ENCODE measurements at places on chromosomes 1 and 21.

- DNase-seq = no peak
These were observed 36.2 kb upstream of the TMEM125 start for GRCh38 chr1:43233631-43234030.

DNA sequence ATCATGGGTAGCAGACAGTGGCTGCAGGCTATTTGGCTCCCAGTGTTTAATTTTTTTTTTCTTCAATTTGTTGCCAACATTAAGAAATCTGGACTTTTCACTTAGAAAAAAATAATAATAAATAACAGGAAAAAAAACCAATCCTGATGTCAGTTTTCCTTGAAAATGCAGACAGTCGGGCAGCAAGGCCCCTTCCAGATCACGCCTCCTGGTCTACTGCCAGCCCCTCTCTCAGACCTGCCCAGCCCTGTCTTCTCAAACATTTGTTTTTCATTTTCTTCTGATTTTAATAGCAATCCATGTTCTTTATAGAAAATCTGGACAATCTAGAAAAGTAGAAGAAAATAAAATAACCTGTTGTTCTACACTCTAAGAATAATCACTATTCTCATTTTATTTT is 15.5 kb downstream of the IFNGR2 start:
- DNase-seq = no peak

DNA sequence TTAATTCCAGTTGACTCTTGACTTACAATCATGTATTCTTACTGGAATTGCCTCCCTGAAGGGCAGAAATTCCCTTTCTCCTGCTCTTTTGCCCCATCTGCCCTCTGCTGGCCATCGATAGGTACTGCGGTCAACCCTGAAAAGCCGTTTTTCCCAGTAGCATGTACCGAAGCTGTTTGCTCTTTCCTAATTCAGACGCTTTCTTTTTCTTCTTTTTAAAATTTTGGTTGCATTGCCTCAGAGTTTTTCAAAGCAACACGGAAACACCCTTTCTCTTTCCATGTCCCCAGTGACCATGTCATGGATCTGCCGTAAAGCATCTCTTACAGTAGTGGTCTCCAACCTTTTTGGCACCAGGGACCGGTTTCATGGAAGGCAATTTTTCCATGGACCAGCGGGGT is 164.2 kb upstream of the C1orf21 start:
- peak; percentile 52 for DNase-seq

- no peak for DNase-seq
These were observed 46.2 kb downstream of the DYRK1A start for GRCh38 chr21:37412603-37413360.

DNA sequence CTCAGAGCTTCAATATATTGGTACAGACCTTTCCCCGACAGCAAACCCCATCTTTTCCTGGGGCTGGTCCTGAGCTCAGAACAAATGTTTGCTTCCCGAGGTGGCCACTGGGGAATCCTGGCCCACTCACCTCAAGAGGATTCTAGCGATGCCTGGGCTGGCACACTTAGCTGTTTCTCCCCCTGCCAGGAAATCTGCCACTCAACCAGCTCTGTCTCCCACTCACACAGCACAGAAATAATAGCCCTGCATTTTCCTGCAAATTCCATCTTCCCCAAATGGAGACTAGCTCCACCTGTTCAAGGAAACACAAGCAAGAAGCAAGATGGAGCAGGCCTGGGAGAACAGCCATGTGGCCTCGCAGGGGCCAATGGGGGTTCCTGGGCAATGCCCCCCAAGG is 21.1 kb downstream of the KCNN3 start:
- no peak for DNase-seq

DNA sequence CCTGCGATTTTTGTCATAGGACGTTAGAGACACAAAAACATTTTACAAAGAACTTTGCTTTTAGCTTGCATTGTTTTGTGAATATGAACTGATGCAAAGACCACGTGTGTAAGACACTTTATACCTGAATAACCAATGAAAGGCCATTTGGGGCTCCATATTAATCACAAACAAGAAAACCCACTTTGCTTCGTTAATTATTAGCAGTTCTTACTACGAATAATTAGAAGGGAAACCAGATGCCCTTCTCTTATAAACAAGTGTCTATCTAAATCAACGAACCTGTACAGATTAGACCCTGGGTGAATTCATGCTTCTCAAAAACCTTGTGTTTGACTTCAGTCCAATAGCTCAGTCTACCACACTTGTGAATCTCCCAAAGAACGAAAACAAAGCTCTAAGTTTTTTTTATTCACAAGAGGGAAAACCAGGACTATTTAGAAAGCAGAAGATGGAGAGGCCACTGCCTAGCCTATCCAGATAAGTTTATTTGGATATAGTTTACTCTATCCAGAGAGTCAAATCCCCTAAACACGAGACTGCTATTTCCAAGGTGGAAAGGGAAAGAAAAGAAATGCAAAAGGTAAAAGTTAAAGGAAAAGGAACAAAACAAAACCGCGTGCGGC is 897 bp downstream of the CYYR1 start:
- no peak for DNase-seq

DNA sequence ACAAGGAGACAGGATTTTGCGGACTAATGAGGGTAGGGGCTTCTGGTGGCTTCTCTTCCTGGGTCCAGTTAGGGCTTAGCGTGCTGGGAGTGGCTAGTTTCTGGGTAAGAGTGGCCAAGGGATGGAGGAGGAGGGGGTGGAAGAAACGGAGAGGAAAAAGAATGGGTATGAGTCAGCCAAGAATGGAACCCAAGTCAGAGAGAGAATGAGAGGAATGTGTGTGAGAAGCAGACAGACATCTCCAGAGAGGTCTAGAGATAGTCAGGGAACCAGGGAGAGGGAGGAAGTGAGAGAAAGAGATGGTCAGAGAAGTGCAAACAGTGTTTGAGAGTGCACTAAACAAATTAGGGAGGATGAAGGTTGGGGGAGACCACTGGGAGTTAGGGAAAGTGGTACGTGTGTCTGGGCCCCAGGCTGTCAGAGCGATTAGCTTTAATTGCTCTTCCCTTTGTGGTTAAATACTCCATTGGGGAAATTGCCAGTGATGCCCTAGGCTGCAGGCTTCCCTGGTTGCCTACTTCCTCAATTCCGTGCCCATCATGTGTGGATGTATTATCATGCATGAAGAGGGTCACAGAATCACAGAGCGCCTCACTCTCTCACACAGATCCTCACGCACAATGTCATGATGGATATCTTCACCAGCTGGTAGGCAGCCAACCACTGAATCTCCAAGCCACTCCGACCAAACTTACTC is 1.4 kb downstream of the PEA15 start:
- DNase-seq = no peak

DNA sequence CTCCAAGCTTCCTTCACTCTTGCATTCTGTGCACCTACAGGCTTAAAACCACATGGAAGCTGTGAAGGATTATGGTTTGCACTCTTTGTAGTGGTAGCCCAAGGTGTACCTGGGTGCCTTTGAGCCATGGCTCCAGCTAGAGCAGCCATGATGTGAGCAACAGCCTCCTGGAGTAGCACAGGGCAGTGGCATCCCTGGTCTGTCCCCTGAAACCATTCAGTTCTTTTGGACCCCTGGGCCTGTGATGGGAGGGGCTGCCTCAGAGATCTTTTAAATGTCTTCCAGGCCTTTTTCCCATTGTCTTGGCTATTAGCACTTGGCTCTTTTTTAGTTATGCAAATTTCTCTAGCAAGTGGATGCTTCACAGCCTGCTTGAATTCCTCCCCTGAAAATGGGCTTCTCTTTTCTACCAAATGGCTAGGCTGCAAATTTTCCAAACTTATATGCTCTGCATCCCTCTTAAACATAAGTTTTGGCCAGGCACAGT is 47.4 kb downstream of the CLCA4 start:
- no peak for DNase-seq

DNA sequence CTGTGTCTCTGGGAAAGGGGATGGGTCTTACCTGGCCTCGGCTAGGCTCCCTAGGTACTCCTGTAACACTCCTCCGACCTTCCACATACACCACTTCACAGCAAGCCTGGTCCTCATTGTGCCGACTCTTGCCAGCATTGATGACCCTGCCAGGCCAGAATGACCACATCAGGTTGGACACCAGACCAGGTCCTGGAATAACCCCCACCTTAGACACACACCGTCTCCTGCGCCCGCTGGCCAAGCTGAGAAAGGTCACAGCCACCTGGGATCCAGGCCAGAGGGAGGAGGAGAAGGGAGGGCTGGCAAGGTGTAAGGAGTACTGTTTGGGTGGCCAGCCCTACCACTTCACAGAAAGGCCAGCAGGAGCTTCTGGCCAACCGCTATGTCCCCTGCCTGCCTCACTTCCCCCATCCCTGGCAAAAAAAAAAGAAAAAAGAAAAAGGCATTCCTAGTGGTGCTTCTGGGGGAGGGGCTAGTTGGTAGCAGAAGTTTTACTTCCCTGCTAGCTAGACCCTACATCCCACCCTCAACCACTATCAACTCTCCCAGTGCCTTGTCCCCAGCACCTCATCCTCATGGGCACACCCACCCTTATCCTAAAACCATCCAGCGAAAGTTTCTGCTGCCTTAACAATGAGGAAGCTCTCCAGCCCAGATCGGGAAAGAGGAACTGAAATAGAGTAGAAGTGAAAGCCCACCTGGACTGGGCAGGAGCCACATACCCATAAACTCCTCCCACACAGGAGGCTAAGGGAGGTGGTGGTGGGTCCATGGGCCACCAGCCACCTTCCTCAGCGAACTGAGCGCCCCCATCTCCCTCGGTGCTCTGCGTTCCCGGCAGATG is 1.4 kb downstream of the PPM1J start:
- DNase-seq = no peak

GRCh38 chr1:206506405-206507283 is 687 bp upstream of the RASSF5 start:
- no peak for DNase-seq

GRCh38 chr1:14338509-14338908 is 260.0 kb upstream of the KAZN start:
- no peak for DNase-seq

- no peak for DNase-seq
These were observed 29.6 kb upstream of the C1orf87 start for GRCh38 chr1:60103186-60103585.

- no peak for DNase-seq
These were observed 177.7 kb downstream of the KIF26B start for GRCh38 chr1:245332513-245332912.

GRCh38 chr1:239719642-239720258 is 333.4 kb downstream of the CHRM3 start:
- peak; percentile 69 for DNase-seq

- no peak for DNase-seq
These were observed 1.3 kb downstream of the CATSPER4 start for GRCh38 chr1:26191739-26192138.

Data from CD4-positive, alpha-beta T cell treated with Interleukin-2 at 100 ng/mL for 4 hours (primary cell).